ENCODE measurements at places on chromosomes 1 and 21. TPM values are rescaled to one million over a fixed set of nuclear protein-coding genes. Genes with fewer than 3 reads are reported as not detected.

The TRPM2 gene
- 9.8 TPM for total RNA-seq

The NLRP3 gene
- 0.16 TPM for total RNA-seq

The TMEM39B gene
- total RNA-seq = 38.0 TPM

The TCHH gene
- total RNA-seq = not detected

The TP73 gene
- 1.3 TPM for total RNA-seq

The SYDE2 gene
- 1.4 TPM for total RNA-seq

The AMIGO1 gene
- total RNA-seq = 1.1 TPM

The LYPD8 gene
- total RNA-seq = not detected

- no peak for DNase-seq
These were observed 45.9 kb downstream of the DUSP10 start for GRCh38 chr1:221696027-221696426.

- DNase-seq = no peak
These were observed 48.4 kb downstream of the TRIM11 start for GRCh38 chr1:228358039-228358763.

GRCh38 chr1:51567653-51568052 lies 48.6 kb upstream of the EPS15 start:
- no peak for DNase-seq

DNA sequence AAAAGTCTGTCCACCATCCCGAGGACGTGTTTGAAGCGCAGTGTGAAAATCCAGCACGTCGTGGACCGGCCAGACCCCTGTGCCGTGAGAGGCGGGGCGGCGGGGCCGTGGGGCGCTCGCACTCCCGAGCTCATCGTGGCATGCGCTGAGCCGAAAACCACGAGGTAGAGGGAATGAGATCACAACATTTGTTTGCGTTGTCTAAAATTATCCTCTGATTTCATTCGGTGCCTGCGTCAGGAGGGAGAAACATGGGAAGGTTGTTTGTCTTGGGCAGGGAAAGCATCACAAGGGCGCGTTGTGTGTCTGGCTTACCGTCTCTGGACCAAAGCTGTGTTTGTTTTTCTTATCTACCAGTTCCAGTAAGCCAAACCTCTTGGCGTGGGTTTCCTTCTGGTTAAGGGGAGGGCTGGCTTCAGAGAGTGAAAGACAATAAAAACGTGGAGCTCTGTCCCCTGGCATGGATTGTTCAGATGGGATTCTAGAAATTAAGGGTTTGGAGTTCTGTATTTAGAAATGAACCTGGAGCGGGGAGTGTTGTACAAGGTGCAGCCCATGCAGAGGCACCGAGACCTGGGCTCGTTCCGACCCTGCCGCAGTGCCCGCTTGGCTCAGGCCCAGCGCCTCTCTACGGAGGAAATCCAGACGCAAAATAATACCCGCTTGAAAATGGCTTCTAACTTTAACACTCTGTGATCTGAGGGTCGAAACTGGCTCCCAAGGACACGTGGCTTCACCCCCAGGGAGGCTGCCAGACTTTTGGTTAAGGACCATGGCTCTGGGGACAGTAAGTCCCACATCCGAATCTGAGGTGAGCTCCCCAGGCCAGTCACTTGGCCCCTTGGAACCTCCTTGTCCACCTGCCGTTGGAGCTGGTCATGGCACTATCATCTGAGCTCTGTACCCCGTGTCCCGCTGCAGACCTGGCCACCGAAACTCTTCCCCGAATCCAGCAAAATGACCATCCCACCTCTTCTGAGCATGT lies 68.7 kb upstream of the FAM3B start:
- DNase-seq = no peak

- no peak for DNase-seq
These were observed 22.4 kb downstream of the RPL5 start for GRCh38 chr1:92854101-92854785.

- no peak for DNase-seq
These were observed 30.6 kb upstream of the KIF21B start for GRCh38 chr1:201054091-201054543.

- DNase-seq = no peak
These were observed 34.0 kb upstream of the SLC45A3 start for GRCh38 chr1:205714190-205714905.

- no peak for DNase-seq
These were observed 659.9 kb downstream of the KIF26B start for GRCh38 chr1:245814651-245815050.

DNA sequence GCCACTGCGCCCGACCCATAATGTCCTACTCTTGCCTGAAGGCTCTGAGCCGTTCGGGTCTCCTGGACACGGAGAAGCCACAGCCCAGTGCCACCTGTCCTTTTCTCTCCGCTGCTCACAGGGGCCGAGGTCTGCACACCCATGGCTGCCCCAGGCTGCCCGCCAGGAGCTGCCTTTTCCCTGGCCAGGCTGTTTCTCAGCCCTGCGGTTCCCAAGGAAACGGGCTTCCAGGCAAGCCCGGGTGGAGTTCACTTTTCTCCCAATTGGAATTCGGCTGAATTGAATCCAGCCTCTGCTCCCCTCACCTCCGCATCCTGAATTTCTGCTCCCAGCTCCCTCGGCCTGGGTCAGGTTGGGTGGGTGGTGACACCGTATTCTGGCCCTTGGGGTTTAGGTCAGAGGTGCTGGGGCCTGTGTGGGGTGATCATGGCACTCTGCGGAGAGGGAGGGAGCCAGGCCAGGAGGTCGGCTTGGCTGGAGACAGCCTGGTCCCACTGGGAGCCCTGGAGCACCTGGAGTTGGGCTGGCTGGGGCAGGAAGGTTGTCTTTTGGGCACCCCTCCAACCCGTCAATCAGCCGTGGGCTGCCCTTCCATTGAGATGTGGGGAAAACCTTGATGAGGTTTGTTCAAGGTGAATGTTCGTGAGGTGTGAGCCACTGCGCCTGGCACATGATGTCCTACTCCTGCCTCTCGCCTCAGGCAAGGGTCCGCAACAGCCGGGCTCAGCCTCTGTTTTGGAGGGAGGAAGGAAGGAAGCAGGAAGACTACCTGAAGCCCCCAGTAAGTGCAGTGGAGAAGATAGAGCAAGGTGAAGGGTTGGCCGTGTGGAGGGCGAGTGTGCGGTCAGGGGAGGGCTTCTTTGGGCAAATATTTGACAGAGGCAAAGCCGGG lies 25.1 kb downstream of the RRP1 start:
- no peak for DNase-seq

- DNase-seq = no peak
These were observed 52.4 kb downstream of the HNRNPR start for GRCh38 chr1:23291706-23292105.

DNA sequence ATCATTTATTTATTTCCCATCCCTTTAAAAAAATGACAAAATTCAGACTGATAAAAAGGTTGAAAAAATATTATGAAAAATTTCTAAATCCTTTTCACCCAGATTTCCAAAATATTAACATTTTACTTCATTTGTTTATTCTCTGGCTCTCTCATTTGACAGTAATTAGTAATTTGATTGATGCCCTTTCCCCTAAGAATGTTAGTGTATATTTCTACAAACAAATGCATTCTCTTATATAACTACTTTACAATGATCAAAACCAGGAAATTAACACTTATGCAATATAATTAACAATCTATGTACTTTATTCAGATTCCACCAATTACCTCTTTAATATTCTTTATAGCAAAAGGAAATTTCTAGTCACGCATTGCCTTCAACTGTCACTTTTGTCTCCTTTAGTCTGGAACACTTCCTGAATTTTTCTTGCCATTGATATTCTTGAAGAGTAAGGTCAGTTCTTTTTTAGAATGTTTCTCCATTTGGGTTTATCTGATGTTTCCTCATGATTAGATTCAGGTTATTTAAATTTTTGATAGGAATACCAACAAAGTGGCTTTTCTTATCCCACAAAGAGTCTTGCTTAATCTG lies 3.9 kb downstream of the CD53 start:
- no peak for DNase-seq

- no peak for DNase-seq
These were observed 62.8 kb upstream of the PAXBP1 start for GRCh38 chr21:32834211-32834915.

- DNase-seq = peak; percentile 92
These were observed 38.5 kb upstream of the EGLN1 start for GRCh38 chr1:231460614-231461013.

DNA sequence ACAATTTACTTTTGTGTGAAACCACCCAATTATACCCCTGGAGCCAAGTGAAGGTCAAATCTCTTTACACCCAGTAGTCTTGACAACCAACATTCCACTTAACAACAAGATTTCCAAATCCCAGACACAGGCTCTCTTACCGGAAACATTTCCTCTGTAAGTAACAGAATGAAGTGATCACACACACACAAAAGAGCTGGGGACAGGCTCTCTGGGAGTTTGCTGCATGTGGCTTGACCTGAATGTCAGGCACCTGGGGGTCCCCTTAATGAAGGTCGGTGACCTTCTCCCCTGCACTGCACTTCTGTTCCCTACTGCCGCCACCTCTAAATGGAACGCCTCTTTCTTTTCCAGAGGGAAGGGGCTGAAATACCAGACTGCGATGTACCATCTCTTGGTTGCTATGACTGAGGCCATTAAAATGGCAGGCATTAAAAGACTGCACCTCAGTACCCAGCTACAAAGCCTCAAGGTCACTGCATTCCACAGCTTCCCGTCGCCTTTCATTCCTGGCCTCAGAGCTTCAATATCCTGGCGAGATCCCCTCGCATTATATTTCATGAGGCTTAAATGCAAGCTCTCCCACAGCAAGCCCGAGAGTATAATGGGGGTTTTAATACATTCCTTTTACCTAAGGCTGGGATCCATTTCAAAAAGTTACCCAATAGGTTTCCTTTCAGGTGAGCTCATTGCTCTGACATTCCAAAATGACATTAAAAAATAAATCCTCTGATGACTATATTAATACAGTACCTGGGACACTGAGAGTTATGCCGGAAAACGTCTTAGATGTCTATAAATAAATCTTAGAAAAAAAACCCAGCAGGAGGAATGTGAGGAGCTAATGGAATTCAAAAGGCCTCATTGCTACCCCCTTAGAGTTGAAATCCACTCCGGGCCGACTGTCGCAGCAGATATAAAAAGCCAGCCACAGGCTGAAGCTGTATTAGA lies 90.9 kb upstream of the DIRAS3 start:
- no peak for DNase-seq

DNA sequence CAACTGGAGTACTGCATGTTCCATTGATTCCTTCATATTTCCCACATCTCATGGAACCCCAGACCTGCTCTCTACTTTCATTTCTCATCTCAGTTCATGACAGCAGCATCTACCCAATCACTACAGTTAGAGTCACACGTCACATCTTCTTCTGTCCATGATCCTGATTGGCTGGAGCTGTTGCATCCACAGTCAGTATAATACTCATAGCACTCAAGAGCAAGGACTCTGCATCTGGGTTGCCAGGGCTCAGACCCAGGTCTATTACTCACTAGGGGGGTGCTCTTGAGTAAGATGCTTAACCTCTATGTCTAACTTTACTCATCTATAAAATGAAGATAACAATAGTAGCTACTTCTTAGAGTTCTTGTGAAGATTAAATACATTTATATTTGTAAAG lies 4.4 kb upstream of the XPR1 start:
- DNase-seq = no peak

- no peak for DNase-seq
These were observed 53.0 kb upstream of the CPLANE2 start for GRCh38 chr1:16289959-16290358.

GRCh38 chr1:219507437-219507836 lies 105.5 kb downstream of the ZC3H11B start:
- no peak for DNase-seq

DNA sequence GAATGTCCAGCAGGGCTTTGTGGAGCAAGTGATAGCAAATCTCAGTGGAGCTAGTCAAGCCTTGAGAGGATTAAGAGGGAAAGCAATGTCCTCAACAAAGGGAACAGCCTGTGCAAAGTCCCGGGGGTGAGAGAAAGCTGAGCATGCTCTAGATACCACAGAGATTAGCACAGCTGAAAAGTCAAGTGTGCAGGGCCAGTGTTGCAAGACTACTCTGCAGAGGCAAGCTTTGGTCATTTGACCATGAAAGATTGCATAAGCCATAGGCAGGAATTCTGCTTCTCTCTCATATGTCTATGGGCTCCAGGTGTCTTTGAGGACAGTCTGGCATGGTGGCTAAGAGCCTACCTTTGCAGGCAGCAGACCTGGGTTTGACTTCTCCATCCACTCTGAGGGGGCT lies 181.0 kb upstream of the JUN start:
- no peak for DNase-seq

- DNase-seq = no peak
These were observed 3.2 kb upstream of the OLFML2B start for GRCh38 chr1:162026881-162027280.

GRCh38 chr1:70486676-70487458 lies 75.8 kb downstream of the CTH start:
- DNase-seq = no peak

DNA sequence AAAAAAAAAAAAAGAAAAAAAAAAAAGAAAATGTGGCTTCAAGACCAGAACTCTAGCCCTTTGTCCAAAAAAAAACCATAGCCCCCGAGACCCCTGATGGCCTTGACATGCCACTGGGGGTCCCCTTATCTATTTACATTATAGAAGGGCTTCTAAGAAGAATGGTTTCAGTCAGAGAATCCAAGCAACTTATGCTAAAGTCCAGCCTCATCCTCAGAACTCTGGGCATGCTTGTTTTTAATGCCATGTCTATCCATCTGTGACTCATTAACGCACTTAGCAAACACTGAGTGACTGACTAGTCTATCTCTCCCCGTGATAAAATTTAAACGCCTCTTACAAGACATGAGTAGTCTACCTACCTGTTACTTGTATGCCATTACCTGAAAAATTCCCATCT lies 29.3 kb downstream of the ERG start:
- no peak for DNase-seq

DNA sequence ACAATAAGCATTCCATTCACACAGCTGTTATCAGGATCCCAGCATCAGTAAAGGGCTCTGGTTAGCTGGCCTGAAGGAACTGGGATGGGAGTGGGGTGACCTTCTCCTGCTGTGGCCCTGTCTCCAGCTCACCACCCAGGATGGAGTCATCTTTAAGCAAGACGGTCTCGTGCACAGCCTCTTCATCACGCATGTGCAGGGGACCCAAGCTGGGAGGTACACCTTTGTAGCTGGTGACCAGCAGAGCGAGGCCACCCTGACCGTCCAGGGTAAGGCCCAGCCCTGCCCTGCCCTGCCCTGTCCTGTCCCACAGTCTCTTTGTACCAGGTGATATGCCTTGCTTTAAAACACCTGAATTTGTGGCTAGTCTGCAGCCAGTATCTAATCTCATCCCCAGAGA lies 24.3 kb downstream of the IGFN1 start:
- DNase-seq = no peak

DNA sequence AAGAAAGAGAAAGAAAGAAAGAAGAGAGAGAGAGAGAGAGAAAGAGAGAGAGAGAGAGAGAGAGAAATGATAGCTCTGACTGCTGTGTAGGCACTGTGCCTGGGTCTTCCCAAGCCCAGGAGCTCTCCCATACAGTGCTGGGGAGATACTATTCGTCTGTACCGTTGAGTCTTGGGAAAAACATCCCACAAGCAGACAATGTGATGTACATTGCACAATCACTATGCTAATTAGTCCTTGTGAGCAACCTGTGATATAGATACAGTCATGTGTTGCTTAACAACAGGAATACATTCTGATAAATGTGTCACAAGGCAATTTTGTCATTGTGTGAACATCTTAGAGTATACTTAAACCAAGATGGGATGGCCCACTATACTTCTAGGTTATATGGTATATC lies 381.0 kb downstream of the HHAT start:
- no peak for DNase-seq

GRCh38 chr1:234861761-234862160 lies 251.8 kb upstream of the IRF2BP2 start:
- no peak for DNase-seq
